ENCODE measurements at places on chromosomes 5 and 9.

GRCh38 chr5:106963630-106964029 is 707.1 kb downstream of the EFNA5 start:
- no peak for DNase-seq

DNA sequence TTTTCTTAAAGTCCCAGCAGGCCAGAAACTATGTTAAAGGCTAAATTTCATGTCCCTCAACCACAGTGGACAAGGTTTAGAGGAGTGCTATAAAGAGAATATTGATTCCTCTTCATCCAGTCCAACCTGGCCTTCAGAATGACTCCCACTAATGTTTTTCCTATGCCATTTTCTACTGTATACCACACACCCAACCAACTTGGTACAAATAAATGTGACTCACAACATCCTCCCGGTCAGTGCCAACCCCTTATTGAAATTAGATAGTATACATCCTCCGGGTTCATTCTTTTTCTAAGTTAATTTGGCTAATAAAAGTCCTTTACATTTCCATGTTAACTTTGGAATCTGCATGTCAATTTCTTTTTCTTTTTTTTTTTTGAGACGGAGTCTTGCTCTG is 215.1 kb downstream of the TSSK1B start:
- DNase-seq = no peak

DNA sequence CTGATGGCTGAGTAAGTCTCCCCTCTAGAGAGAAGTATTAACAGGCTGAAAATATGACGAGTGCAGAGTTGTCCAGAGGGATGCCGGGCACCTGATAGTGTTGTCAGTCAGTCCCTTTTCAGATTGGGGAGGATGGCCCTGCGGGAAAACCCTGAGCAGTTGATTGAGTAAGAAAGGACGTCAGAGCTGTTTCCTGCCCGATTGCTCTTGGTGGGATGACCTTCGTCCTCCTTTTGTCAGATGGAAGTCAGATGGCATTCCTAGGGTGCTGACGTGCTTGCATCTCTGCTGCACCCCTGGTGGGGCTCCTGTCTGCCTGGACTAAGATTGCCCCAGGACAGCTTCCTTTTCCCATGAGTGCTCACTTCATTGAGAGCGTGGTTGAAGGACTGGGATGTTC is 9.8 kb downstream of the ZNF354B start:
- no peak for DNase-seq

DNA sequence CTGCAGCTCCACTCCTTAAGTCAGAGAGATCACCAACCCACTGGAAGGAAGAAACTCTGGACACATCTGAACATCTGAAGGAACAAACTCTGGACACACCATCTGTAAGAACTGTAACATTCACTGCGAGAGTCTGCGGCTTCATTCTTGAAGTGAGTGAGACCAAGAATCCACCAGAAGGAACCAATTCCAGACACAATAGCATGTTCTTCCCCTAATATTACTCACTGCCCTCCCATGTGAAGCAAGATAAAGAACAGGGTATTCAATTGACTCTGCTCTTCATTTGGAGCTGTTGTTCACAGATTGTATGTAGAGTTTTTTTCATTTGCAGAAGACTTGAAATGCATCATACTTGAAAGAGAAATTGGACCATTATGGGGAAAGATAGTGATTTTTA is 10.8 kb downstream of the SAXO1 start:
- no peak for DNase-seq

DNA sequence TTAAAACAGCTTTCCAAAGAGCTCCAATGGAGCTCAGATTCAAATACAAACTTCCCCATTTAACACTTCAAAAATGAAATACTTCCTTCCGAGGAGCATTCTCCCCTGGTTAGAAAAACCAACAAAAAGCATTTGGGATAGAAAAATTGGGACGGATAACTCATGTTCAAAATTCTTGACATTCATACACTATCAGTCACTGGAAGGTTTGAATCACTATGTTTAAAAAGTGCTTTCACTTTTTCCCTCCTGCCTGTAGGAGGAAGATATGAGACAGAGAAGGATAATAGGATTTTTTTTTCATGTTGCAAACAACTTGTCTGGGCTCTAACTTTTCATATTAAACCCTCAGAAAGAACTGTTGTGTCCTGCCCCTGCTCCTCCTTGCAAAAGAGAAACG is 412.0 kb downstream of the ACTL7B start:
- DNase-seq = no peak

- DNase-seq = no peak
Measured at GRCh38 chr5:140642718-140643117, 3.5 kb downstream of the TMCO6 start.

DNA sequence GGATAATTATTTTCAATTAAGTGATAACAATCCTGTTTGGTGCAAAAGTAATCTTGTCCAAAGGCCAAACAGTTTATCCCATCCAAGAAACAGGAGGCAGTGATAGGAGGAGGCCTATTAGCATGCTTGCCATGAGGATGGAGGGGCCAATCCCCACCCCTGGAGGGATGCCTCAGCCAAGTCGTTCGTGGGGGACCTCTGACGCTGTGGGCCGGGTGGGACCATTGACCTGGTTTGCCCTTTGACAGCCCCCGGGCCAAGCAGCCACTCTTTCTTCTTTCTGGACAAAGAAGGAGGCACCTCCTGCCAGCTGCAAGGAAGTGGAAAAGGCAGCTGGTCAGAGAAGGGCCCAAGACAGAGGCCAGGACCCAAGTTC is 39.5 kb upstream of the GRHPR start:
- no peak for DNase-seq

DNA sequence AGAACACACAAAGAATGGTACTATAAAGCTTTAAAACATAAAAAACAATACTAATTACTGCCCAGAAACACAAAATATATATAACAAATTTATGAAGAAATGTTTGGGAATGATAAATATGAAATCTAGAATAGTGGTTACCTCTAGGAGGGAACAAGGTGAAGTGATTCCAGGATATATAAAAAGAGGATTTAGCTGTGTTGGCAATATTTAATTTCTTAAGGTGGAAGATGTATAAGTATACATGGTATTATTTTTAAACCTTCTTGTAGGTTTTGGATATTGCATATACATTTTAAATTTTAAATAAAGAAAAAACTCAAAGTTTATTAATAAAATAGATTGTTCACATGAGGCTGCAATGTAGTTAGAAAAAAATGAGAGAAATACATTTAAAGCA is 112.7 kb upstream of the ZNF618 start:
- no peak for DNase-seq

DNA sequence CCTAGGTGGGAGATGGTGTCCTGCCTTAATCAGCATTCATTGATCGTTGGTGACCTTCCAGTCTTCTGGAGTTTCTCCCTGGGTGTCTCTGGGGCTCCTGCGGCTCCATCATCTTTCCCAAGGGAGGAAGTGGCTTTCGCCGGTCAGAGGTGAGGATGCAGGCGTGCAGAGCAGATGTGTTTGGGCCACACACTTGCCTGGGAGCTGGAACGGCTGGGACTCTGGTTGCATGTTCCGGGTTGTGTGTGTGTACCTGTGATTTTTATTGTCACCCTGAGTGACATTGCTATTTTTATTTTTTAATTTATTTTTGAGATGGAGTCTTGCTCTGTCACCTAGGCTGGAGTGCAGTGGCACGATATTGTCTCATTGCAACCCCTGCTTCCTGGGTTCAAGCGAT is 9.6 kb downstream of the HMCN2 start:
- DNase-seq = no peak

GRCh38 chr5:117455236-117456233 is 880.9 kb upstream of the SEMA6A start:
- no peak for DNase-seq

GRCh38 chr9:5708414-5708813 is 79.5 kb downstream of the RIC1 start:
- DNase-seq = no peak

- DNase-seq = no peak
Measured at GRCh38 chr9:86500031-86500430, 145.8 kb upstream of the TUT7 start.

DNA sequence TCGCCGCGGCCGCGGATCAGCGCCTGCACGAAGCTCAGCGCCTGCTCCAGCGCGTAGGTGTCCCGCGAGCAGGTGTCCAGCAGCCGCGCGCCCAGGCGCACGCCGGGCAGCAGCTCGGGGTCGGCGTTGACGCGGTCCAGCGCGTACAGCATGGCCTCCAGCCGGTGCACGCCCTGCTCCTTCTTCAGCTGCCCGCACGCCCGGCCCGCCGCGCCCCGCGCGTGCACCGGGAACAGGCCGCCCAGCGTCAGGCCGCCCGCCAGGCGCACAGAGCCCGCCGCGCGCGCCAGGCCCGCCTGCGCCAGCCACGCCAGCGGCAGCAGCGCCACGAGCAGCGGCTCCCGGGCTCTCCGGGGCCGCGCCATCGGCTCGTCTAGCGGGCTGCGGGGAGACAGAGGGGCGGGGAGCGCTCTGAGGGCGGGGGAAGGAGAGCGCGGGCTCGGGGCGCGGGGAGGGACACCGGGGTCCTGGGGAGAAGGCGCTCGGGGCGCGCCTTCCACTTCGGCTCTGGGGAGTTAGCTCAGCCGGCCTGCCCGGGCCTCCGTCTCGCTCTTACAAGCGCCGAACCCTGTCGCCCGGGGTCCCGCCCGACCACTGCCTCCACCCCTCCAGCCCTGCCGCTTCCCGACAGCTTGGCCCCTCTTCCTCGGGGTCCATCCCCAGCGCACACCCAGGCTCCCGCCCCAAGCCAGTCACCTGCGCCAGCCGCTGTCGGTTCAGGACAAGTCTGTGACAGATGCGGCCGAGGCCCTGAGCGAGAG is at the start of gene GRM6:
GRM6 (minus strand) TSS at position 741 of the 761 bp plus-strand sequence; CDS start at position 365, 376 bp downstream.
- DNase-seq = no peak

GRCh38 chr9:78677326-78677725 is 380.4 kb downstream of the PSAT1 start:
- no peak for DNase-seq

DNA sequence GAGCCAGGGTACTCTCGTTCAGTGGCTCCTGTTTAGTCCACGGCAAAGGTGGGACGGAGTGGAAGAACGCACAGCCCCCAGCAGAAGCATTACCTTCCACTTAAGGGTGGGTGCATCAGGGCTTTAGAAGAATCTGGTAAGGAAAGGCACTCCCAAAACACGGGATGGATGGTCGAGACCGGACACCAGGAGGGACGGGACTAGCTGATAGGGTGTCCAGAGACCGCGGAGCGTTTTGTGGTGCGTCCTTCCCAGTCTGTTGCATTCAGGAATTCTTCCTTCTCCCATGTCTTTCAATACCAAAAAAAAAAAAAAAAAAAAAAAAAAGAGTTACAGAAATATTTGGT is 545 bp upstream of the CTSV start:
- no peak for DNase-seq

GRCh38 chr5:136811551-136811950 is 446.2 kb upstream of the TRPC7 start:
- DNase-seq = no peak

DNA sequence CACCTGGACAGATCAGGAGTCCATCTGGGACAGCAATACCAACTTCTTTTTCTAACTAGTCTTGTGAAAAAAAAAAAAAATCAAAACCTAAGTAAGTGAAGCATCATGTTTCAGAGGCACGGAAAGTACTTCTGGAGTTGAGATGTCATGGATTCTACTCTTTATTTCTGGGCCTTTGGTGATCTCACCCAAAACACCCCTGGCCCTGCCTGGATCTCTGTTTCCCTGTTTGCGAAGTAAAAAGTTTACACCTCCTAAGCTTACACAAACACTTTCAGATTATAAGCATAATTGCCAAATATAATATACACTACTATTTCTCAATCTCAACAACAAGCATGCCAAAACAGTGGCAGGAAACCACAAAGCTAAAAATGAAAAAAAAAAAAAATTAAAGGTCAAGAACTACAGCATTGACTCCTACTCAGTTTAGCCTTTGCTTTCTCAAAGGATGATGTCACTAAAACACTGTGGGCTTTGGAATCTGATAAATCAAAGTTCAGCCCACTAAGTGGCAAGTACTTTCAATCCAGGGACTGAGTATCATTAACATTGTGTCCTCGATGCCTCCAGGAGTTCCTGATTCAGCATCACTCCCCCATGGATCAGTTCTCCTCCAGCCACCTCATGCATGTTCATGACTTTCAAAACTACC is 291.9 kb downstream of the NFIB start:
- DNase-seq = no peak

DNA sequence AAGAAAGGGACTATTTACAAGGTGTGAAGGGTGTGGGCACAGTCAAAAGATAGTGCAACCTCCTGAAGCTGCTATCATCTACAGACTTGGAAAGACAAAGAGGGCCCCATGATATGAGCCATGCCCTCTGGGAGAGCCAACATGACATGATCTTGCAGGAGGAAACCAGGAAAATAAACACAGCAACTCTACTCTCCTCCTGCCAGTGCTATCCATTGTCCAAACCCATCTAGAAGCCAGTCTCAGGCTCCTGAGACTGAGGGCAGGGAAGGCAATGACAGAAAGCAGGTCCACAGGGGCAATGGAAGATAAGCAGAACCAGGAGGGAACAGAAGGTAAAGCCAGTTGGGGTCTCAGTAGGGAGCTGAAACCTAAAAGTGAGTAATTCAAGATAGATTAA is 37.1 kb downstream of the PLPP1 start:
- no peak for DNase-seq

- no peak for DNase-seq
Measured at GRCh38 chr5:78060421-78060820, 234.1 kb downstream of the AP3B1 start.

DNA sequence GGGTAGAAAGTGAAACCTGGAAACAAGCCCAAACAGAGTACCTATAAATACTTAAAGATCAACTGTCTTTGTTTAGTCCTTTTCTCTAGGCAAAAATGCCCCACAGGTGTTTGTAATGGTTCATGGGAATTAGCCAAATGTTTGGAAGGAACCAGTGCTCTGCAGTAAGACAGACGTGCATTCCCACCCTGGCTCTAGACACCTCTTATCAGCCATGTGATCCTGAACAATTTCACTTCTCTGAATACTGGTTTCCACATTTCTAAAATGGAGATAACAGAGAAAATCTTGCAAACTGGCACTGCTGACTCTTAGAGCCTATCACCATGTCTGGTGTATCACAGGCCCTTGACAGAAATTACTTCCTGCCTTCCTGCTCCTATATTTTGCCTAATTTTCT is 30.0 kb downstream of the GLIS3 start:
- peak; percentile 65 for DNase-seq

DNA sequence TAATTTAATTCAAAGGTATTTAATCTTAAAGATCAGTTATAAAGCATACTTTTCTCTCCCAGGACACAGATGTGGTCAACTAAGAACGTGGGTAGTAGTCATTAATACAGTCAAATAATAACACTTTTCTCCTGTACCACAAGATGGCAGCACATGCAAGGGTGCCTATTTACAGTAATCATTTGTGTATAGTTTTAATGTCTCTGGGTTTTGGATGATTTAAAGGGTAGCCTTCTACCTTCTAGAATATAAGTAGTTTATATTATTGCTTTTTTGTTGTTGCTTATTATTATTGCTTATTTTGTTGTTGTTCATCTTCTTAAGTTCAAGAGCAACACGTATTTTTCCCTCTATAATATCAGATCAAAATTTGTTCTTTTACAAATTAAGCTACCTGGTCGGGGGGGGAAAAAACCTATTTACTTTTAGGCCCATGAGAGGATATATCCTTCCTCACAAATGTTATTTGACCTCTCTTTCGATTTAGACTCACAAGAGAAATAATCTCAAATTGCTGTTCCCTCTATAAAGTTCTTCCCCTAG is 59.6 kb upstream of the SLC27A6 start:
- DNase-seq = peak; percentile 36

Data from NCI-H1105 treated with DMSO at 0.1 percent for 48 hours (cell line).